Head of caudate nucleus (tissue), 42 donors: ENCODE measurements at places on chromosomes 4 and X.

GRCh38 chr4:61211781-61212180 is 11.7 kb downstream of the ADGRL3 start:
- DNase-seq = no peak

DNA sequence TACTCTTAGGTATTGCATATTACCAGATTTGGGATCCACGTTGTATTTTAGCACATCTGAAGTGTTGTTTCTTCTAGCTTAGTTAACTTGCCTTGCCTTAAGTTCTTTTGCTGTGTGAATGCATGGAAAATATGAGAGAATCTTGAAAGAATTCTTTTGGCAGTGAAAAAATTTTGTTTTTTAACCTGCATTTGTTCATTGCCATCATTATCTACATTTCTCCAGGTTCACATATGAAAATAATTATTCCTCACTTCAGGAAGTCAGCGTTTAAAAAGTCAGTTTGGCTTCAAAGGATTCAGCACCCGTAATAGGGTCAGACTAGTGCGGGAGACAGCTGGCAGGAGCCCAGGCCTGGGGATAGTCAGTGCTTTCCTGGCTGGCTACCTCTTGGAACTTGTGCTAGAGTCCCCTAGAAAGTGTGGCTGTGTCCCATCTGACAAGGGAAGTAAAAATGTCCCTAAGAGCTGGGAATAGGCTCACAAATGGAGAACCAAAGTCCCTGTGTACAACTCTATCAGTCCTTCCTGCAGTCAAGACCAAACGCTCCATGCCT is 251.9 kb upstream of the KLF3 start:
- no peak for DNase-seq

GRCh38 chr4:79023799-79024770 is 84.8 kb upstream of the PAQR3 start:
- no peak for DNase-seq

DNA sequence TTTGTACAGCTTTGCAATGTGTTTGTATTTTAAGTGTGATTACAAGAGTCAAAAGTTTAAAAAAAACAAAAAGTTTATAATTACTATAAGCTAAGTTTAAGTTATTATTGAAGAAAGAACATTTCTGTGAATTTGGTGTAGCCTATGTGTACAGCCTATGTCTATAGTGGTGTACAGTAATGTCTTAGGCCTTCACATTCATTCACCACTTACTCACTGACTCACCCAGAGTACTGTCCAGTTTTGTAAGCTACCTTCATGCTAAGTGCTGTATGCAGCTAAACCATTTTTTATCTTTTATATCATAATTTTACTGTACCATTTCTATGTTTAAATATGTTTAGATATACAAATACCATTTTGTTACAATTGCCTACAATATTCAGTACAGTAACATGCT is 182.3 kb downstream of the RPA4 start:
- no peak for DNase-seq

DNA sequence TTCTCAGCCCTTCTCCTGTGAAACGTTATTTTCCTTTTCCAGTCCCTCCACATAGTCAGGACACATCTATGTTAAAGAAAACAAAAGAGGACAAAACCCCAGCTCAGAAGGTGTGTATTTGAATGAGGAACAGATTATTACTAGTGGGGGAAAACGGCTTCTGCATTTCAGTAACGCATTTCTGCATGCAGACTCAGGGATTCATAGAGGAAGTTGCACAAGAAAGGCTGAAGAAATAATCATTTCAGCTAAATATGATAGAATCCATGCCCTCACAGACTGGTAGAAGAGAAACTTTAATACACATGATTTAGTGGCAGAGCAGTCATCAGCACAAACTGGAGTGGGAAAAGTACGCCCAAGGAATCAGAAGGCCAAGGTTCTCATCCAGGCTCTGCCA is 270.8 kb upstream of the FGF13 start:
- DNase-seq = no peak

DNA sequence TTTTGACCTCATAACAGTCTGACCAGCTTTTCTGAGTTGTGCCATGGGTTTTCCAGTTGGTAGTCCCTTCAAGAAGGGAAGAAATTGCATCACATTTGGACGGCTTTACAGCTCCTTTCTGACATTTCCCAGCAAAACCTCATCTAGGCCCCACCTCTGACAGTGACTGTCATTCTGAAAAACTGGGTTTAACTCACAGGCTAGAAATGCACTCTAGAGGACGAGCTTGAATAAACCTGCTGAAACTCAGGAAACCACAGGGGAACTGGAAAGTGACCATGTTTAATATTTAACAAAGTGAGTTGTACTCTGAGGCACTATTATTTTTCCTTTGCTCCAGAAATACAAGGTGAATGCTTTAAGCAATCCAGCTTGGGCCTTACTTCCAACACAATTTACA is 434.3 kb upstream of the RASGEF1B start:
- no peak for DNase-seq

DNA sequence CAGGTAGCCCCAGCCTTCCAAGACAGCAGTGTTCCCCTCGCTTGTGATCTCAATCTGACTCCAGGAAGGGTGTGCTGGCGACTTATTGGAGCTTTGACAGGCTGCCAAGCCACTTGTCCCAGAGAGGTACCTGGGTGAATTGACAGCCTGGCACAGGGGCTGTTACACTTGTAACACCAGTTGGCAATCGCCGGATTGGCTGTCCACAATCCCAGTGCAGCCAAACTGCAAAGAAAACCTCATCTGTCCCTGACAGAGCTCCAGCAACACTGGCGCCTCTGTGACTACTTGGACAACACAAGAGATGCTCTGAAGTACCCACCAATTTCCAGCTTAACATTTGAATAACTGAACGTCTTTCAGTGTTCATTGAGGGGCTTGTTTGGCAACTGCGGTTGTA is 76.8 kb upstream of the PRPS1 start:
- peak; percentile 51 for DNase-seq
